Stromal cell of bone marrow (primary cell): ENCODE measurements at places on chromosomes 11 and 22.

DNA sequence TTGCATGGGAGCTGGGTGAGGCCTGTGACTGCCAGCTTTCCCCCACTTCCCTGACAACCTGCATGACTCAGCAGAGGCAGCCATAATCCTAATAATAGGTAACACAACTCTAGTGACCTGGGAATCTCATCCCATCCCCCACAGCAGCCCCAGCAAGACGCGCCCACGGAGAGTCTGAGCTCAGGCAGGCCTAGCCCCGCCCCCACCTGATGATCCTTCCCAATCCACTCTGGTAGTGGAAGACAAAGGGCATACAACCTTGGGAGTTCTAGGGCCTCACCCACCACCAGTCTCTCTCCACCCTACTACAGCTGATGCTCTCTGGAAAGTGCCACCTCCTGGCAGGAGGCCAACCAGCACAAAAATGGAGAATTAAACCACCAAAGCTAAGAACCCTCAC lies 60.3 kb downstream of the CWF19L2 start:
- DNase-seq = no peak

DNA sequence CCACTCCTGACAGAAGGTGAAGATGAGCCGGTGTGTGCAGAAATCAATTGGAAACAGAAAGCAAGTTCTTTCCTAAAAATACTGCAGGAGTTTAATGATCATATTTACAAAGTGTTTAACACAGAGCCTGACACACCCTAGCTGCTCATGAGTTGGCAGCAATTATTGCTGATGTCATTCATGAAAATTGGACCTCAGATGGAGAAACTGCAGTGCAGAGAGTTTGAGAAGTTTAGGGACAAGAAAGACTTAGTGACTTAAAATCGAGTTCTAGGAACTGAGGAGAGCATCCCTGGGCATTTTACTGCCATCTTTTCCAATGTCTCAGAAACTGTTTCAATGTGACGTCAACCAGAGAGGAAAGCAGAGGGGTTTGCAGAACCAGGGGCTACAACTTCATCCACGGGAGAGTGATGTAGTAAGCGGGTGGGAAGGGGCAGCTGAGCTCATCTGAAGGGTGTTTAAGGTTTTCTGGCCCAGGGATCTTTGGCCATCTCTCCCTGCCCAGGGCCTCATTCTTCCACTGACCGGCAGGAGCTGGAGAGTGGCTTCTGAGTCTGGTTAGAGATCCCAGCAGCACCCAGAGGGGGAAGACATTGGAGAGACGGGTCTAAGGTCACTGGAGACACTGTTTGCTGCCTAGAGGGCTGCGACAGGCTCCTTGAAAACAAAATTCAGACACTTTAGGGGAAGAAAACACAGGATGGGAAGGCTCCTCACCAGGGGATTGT lies 21.1 kb upstream of the IGLL5 start:
- DNase-seq = peak; percentile 27

GRCh38 chr11:128415539-128415938 lies 171.8 kb downstream of the ETS1 start:
- no peak for DNase-seq

DNA sequence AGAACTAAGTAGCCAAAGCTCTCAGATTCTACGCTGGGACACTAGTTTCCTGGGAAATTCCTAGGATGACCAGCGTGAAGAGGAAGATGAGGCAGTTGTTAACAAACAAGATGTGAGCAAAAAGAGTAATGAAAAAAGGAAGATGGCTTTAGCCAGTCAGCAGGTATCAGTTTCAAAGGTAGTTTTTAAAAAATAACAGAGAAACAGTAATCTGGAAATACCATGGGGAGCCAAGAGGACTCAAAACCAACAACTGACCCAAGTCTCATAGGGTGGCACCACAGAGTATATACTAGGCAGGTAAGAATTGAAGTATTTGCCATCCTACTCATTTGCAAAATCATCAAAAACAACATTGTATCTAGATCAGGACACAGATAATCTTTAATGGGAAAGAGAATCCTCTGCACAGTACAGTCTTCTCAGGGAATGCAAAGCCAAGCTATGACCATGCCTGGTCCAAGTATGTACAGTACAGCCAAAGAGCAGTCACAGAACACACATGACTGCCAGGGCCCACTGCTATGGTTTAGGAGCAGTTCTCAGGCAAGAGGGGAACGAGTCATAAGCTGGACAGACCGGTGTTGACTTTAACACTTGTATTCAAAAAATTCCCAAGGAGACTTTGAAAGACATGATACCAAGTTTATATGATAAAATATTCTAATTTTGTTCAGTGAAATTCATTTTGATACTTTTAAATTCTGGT lies 20.6 kb downstream of the MSANTD4 start:
- no peak for DNase-seq

DNA sequence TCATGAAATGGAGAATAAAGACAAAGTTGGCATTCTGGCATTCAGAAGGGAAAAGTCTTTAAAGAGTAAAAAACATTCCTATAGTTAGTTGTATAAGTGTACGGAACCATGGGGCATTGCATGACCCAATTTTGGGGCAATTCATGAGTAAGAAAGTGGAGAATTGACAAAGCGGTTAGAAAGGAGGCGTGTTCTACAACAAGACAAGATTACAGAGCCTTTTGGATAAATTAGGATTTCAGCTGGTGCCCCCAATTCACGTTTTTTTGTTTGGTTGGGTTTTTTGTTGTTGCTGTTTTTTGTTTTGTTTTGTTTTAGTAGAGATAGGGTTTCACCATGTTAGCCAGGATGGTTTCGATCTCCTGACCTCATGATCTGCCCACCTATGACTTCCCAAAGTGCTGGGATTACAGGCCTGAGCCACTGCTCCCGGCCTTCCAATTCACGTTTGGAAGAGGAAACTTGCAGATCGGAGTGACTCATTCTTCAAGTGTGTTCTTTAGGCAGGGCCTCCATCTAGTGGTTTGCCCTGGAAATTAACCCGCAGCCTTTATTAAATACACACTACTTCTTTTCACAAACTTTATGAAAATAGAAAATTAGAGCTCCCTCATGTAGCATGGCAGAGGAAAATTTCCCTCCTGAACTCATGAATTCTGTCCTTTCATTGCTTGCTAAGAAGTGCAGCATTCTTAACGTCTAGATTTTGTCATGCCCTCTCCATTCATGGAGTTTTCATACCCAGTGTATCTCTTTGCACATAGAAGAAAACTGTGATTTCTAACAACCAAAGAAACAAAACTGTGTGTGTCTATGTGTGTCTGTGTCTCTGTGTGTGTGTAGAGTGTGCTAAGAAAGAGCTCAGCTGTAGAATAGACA lies 118.1 kb downstream of the BBOX1 start:
- peak; percentile 75 for DNase-seq

GRCh38 chr22:36369004-36369921 lies 18.5 kb downstream of the MYH9 start:
- DNase-seq = no peak

- no peak for DNase-seq
Measured at GRCh38 chr11:17803754-17804334, 69.3 kb downstream of the KCNC1 start.

DNA sequence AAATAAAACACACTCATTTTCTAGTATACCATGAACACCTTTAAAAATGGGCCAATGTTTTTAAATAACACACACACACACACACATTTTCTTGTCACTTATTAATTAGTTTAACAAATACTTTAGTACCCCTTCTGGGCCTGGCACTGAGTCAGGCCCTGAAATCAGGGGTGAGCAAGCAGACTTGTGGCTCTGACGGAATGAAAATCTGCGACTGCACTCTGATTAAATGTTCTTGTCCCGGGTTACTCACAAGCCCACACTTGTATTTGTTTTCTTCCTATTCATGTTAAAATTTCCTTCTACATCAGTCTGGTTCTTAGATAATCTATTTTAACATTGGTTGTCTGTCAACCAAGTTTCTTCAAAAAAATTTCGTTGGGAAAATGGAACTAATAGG lies 43.0 kb upstream of the PDGFD start:
- no peak for DNase-seq

DNA sequence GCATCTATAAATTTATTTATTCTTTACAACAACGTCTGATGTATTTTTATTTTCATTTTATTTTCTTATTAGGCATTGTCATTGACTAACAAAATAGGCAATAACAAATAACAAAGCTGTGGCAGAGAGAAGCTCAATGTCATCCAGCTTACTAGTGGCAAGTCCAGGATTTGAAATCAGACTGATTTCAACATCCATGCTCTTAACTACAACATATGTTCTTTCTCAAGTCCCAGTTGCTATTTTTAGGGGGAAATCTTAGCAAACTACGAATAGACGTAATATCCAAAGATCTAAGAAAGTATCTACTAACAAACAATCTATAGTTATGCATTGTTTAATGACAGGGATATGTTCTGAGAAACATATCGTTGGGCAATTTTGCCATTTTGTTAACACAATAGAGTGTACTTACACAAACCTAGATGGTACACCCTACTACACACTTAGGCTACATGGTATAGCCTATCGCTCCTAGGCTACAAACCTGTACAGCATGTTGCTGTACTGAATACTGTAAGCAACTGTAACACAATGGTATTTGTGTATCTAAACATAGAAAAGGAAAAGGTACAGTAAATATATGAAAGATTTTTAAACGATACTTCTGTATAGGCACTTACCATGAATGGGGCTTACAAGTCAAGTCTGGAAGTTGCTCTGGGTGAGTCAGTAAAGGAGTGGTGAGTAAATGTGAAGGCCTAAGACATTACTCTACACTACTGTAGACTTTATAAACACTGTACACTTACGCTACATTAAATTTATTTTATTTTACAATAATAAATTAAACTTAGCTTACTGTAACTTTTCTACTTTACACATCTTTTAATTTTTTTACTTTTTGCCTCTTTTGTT lies 151.3 kb downstream of the DLG2 start:
- no peak for DNase-seq

- no peak for DNase-seq
Measured at GRCh38 chr11:26142891-26143290, 189.0 kb upstream of the ANO3 start.

- no peak for DNase-seq
Measured at GRCh38 chr11:8757533-8757932, 74.9 kb downstream of the RPL27A start.

GRCh38 chr11:36081274-36081945 lies 137.5 kb downstream of the LDLRAD3 start:
- DNase-seq = no peak

DNA sequence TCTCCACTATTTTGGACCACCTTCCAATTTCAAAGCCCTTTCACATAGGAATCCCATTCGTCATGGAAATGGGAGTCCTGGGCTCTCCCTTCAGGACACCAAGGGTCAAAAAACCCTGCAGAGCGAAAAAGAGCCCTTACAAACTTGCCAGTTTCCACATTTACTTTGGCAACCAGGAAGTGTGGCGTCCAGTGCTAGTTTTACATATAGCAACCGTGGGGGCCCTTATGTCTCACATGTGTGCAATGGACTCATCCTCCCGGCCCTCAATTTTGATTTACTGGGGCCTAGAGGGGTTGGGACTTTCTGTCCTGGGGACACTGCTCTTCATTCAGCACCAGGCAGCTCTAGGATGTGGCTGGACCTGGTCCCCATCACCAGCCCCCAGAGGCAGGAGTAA lies 33.7 kb downstream of the DAGLA start:
- DNase-seq = no peak

- no peak for DNase-seq
Measured at GRCh38 chr22:23518376-23519187, 61.5 kb downstream of the IGLL1 start.

- peak; percentile 54 for DNase-seq
Measured at GRCh38 chr22:42949159-42949558, 65.8 kb downstream of the PACSIN2 start.

DNA sequence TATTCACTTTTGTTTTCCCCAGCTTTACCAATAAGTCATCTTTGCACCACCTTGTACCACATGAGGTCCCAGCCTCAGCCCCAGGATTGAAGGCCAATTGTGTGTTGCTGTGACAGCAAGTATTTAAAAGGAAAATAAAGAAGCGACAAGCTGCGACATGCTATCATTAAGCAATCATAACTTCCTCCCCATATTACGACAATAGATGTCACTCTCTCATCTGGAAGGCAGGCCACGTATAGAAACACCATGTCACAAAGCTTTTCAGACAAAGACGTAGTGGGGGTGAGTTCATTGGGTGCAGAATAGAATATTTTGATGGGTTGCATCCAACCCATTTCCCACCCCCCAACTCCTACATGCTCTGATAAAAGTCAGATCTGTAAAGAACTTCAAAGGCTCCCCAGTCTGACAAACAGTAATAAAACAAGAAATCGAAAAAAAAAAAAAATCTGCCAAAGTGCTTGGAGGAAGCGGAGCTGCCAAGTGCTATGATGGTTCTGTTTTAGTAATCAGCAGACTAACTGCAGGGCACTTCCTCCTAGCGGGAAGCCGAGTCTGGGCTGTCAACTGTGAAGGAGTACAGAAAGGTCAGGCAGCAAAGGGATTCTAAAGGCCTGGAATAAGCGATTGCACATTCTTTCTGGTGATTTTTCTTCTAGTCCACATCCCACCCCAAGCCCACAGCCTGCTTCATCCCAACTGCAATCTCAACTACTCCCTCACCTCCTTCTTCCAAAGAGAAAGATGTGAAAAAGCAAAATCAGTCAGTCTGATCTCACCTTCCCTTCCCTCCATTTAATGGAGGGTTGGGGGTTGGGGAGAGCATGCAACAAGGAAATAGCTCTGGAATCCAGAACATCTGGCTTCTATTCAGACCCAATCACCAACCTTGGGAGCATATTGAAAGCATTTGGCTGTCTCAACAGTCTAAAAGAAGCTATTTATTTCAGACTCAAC lies 131.4 kb upstream of the UBASH3B start:
- no peak for DNase-seq

DNA sequence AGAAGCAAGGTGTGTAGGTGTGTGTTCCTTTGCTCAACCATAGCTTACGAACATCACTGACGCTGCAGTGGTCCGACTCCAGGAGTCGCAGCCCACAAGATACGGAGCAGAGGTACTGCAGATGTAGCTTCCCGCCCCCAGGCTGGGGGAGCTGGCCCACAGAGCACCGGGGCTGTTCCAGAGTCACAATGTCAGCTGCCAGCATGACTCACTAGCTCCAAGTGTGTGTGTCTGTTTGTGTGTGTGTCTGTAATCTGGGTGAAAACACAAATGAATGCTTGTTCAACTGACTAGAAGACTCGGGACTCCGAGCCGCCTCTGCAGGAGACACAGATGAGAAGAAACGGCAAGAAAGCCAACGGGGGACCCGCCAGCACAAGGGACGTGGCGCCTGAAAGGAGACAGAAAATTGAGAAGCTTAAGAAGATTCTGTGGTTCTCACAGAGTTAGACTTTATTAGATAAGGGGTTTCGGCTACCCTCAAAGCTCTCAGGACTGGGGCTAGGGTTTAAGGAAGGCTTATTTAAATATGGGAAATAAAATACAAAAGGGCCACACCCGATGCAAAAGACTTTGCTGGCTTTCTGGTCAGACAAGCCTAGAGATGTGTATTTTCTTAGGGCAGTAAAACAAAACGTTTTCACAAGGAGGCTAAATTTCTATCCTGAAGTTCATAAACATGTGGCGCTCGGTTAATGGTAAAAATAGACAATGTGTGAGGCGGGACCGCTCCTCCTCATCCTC lies 10.7 kb downstream of the VSIG10L2 start:
- DNase-seq = peak; percentile 27
